CMK (cell line): ENCODE measurements at places on chromosomes 3 and 15.
A peak's percentile ranks its signal among the peaks of the same experiment; 100 is the strongest.

GRCh38 chr3:114850898-114851297 is 296.2 kb downstream of the ZBTB20 start:
- DNase-seq: no peak

DNA sequence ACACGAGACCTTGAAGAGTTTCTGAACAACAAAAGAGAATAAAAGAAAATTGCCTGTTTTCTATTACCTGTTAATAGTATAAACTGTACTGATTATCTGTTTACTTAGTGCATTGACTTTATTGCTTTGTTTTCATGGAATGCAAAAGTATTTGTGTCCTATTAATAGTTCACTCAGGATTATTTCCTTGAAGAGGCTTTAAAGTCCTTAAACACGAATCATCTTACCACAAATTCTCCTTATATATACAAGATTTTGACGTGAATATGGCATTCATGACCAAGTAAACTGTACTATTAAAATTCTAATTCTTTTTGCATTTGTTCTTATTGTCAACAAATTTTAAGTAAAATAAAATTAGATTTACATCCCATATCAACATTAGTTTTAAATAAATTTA is 513.0 kb downstream of the NTRK3 start:
- DNase-seq: no peak

DNA sequence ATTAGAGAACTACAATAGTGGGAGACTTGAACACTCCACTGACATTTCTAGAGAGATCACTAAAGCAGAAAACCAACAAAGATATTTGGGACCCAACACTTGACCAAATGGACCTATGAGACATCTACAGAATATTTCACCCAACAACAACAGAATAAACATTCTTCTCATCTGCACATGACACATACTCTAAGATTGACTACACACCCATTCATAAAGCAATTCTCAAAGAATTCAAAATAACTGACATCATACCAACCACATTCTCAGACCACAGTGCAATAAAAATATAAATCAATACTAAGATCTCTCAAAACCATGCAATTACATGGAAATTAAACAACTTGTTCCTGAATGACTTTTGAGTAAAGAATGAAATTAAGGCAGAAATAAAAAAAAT is 473.7 kb downstream of the LPP start:
- no peak for DNase-seq

DNA sequence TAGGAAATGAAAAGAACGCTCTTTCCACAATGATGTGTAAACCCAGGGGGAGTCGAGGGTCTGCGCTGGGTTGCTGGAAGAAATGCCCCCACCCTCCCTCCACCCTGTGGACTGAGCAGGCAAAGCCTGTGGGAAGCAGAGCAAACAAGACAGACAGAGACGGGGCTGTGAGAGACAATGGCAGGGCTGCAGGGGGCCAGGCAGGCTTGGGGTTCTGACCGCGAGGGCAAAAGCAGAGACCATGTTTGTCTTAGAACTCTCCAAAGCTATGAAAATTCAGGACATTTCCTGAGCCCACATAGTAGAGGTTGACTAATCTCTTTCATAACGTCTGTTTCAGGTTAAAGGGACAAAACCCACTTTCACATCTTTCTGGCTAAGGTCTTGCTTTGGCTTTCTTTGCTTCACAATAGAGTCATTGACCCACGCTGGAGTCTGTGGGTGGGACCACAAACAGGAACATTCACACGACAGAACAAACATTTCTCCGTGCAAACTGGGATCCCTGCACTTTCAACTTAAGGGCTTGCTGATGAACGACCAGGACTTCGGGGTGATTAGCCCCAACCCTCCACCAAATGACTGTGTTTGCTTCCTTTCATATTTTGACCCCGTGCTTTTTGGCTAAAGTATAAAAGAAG is 156.0 kb upstream of the TPM1 start:
- no peak for DNase-seq

- DNase-seq: no peak
These were observed 113.5 kb downstream of the TNIK start for GRCh38 chr3:171346582-171347300.

- no peak for DNase-seq
These were observed 223.0 kb upstream of the BHLHE40 start for GRCh38 chr3:4756057-4756775.

DNA sequence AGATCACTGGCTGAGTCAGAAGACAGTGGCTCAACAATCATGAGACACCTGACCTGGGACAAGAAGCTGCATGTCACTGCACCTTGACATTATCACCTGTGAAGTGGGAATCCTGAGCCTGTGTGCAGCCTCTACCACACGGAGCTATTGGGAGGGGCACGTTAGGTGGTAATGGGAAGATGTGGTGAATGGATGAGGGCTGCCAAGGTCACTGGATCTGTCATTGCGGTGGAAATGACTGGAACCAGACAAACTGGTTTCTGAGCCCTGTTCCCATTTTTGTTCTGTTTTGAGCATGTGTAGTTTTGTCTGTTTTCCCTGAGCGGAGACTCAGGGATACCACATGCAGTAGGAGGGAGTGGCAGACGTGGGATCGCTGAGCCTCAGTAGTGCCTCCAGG is 235.5 kb downstream of the OPA1 start:
- no peak for DNase-seq

DNA sequence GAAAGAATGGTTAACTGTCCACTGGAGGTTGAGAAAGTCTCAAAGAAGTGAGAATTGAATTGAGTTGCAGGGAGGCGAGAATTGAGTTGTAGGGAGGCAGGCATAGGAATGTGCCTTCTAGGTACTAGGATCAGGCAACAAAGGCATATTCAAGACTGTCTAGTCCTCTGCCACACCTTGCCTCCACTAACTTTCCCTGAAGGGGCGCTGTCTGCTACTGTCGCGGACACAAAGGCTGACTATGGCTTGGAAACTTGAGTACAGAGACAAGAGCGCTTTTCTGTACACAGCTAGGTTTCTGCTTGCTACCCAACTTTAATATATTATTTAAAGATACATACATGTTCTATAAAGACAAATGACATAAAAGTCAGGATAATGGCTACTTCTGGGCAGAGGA is 10.4 kb upstream of the FBXL22 start:
- no peak for DNase-seq

GRCh38 chr3:177491296-177492032 is 294.2 kb upstream of the TBL1XR1 start:
- no peak for DNase-seq

DNA sequence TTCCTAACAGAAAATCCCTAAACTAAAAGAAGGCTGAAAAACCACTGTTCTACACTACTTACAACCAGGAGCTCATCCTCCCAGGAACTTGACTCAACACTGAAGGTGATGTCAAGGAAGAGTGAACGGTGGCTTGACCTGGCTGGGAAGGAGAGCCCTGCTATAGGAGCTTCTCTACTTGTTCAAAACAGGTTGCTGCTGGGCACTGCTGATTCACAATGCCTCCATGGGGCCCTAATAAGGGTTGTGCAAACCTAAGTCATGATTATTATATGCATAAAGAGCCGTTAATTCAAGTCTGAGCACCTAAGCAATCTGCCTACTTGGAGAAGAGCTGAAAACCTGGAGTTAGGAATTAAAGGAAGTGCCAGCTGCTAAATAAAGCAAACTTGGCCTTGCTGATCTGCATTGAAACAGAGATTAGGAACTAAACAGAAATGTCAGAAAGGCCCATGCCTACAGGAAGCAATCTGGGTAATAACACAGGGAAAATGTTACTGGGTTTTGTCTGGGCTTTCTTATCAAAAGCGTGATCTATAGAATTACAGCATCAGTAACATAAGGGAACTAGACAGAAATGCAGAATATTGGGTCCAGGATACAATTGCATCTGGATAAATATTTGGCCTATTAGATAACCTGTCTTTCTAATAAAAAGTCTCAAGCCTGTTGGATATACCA is 243.2 kb downstream of the NEK10 start:
- DNase-seq: no peak

DNA sequence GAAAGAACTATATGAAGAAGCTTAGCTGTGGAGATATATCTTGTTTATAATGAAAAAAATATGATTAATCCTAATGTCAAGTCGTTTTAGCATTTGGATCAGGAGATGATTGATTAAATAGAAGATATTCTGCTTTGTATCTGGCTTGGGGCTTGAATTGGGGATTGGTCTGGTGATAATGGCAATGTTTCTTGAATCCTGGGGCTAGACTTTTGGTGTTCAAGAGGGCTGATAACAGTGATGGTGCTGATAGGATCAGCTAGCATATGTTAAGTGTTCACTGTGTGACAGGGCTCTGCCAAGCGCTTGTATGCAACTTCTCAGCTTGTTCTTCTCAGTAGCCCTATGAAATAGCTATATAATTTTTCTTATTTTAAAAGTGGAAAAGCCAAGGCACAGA is 20.2 kb downstream of the CNOT10 start:
- DNase-seq: no peak

- no peak for DNase-seq
These were observed 35.7 kb downstream of the CCDC80 start for GRCh38 chr3:112605285-112605684.

DNA sequence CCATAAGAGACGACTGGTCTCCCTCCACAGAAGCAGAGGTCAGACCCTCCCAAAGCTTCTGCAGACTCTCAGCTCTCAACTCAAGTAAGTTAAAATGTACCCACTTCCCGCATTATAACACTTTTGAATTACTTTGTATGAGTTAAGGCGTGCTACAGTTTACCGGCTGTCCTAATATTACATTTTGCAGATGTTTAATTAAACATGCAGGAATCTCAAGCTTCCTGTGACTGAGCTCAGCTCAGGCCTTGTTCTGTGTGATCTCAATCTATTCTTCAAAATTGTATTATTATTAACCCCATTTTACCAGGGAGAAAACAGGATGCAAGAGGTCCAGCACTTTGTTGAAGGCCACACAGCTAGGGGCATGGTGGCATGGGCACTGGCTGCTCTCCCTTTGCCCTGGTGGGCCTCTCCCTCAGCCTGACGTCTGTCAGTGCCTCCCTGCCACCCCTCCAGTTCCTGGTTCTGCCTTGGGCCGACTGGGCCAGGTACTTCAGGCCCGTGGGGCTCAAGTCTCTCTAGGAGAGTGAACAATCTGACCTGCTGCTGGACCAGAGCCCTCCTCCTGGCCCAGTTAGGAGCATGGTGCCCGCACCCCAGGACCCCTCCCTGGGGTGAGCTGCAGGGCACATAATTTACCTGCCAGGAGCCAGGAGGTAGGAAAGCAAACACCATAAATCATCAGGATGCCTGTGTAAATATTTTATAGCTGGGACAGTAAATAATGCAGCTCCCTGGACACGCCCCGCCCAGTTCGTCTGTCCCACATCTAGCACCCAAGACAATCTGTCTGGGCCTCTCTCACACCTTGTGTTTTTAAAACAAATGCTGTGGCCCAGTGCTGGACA is 14.9 kb upstream of the RFT1 start:
- no peak for DNase-seq

DNA sequence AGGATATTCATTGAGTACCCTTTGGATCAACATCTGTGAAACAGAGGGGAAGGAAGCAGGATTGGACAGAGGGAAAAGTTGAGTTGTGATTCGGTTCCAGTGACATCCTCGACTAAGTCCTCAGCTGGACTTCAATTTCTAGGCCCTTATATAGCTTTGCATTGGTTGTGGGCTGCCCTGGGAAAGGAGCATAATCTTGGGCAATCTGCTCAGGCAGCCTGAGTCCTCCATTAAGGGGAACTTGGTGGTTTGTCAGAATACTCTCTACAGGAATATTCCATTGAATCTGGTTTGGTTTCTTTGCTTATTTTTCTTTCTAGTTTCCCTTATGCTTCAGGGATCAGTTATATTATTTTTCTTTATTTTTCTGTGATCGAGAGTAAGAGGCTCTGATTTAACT is 94.1 kb downstream of the TCF12 start:
- DNase-seq: no peak

DNA sequence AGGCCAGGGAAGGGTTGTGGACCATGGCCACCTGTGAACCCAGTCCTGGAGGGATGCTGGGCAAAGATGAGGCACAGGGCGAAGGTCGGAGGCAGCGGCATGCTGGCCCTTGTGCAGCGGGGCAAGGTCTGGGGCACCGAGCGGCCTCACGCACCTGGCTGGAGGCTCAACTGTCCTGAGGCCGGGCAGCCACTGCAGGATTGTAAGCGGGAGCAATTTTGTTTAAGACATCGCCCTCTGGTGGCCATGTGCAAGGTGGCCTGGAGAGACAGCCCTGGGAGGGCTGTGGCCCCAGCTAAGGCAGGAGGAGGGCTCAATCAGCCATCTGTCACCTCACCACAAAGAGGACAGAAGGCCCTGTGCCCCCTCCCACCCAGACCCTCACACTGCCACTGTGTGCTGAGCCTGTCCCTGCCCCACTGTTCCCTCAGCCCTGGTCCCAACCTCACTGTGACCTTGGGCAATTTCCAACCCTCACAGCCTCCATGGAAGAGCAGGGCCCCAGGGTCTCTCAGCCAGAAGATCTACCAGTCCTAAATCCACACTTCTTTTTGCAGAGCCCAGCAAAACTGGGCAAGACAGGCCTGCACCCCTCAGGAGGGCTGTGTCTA is 46.2 kb downstream of the TPRA1 start:
- peak; percentile 24 for DNase-seq
